Brain (organoid and tissue), 16 donors: ENCODE measurements at places on chromosomes 2 and 18.

- no peak for DNase-seq
Measured at GRCh38 chr2:14806613-14807012, 174.1 kb downstream of the LRATD1 start.

GRCh38 chr2:23330214-23330613 is 54.8 kb upstream of the KLHL29 start:
- DNase-seq: no peak

- peak; percentile 76 for DNase-seq
Measured at GRCh38 chr2:102736410-102737409, 25.1 kb upstream of the TMEM182 start.

DNA sequence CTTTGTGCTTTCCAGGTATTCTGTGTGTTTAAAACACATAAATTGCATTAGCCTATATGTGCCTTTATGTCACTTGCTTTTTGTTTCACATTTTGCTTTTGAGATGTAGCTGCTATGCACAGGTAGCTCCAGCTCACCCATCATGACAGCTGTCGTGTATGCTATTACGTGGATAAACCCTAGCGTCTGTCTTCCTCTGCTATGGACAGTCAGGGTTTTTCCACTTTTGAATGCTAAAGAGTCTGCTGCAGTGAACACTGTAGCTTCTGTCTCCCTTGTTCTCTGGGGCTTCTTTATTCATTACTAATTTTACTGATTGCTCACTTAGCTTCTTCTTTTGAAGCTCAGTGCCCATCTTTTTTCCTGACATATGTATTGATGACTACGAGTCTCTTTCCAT is 24.7 kb upstream of the MBP start:
- DNase-seq: peak; percentile 38

- DNase-seq: no peak
Measured at GRCh38 chr18:73707035-73707434, 440.6 kb downstream of the FBXO15 start.

- no peak for DNase-seq
Measured at GRCh38 chr2:19540739-19541525, 182.5 kb upstream of the OSR1 start.

DNA sequence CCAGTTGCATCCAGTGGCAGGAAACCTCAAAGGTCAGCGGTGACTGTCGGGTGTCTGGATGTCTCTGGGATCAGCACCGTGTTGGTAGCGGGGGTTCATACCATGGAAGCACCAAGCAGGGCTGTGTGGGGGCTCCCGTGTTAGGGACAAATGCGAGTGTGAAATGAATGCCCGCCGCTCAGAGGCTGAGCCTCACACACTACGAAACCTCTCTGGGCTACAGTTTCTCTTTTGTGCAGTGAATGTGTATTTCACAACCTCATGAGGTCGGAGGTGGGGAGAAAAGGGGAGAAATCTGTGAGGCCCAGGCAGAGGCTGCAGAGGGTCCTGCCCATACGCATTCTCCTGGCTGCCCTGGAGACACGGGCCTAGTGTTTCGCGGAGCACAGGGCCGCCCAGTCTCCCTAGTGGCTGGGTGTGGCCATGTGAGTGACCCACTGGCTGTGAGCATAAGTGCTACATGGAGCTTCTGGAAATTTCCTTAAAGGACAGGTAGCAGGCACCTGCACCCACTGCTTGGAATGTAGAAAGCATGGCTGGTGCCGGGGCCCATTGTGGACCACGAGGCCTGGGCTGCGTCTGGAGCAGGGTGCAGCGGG is 138.0 kb upstream of the GLI2 start:
- no peak for DNase-seq

GRCh38 chr2:38934742-38935141 is 45.1 kb downstream of the ARHGEF33 start:
- no peak for DNase-seq

- no peak for DNase-seq
Measured at GRCh38 chr2:63023444-63023843, 27.2 kb upstream of the OTX1 start.
